ENCODE measurements at places on chromosomes 11 and 22.

DNA sequence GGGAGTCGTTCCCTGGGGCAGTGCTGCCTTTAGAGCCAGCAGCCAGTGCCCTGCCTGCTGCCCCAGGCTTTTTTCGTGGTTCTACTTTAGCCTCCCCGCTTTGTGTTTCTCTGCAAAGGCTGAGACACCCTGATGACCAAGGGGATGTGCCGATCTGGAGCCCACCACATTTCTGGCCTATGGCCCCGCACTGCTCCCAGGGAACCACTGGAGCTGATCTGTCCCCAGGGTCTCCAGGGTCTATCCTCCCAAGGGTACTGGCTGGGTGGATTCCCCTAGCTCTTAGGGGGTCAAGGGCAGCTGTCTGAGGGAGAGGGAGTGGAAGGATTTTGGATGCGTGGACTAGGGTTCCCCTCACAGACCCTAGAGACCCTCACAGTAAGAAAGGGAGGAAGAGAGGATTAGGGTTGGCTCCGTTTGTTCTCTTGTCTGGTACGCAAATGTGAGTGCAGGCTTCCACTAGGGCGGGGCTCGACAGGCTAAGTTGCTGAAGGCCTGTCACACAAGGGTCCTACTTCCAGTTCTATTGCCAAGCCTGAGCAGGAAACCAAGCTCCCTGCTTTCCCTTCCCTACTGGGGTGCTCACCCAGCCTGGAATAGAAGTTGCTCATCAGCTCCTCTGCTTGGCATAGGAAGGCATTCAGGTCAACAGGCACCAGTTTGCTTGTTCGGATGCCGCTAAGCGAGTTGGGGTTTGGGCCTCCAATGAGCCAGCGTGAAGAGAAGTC, 19.3 kb downstream of the TREH start:
- no peak for DNase-seq

DNA sequence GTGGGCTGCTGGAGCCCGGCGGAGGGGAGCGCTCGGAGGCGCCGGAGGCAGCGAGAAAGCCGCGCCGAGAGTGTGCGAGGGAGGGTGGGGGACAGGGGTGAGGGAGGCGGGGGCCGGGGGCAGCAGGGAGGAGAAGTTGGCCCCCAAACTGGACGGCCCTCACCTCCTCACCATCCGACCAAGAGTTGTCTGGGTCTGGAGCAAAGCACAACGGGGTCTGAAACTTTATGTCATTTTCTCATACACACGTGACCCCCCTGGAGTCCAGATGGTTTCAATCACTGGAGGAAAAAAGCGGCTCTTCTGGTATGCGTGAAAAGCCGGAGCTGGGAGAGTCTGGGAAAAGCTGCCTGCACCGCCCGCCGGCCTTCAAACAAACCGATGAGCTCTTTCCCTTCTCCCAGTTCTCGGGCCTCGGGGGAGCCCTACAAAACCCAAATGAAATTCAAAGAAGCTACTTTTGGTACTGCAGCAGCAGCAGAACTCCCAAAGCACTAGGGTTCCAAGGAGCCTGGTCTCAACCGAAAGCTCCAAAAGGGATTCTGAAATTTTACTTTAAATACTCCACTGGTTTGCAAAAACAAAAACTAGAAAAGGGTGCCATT, 39.7 kb upstream of the AKIP1 start:
- DNase-seq, result no peak

DNA sequence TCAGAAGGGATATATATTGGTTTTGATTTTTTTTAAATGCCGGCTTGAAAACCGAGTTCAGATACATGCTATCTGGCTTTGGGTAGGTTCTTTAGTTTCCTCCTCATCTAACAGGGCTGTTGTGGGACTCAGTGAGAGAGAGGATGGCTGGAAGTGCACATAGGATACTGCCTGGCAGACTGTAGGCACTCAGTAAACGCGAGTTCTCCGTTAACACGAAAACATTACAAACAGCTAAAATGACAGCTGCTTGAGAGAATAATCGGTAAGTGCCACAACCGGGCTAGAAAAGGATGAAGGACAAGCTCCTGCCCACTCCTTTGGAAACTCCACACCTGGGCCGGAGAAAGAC, 369 bp downstream of the XRRA1 start:
- DNase-seq, result no peak

GRCh38 chr11:123582992-123583504, 71.4 kb downstream of the SCN3B start:
- no peak for DNase-seq

DNA sequence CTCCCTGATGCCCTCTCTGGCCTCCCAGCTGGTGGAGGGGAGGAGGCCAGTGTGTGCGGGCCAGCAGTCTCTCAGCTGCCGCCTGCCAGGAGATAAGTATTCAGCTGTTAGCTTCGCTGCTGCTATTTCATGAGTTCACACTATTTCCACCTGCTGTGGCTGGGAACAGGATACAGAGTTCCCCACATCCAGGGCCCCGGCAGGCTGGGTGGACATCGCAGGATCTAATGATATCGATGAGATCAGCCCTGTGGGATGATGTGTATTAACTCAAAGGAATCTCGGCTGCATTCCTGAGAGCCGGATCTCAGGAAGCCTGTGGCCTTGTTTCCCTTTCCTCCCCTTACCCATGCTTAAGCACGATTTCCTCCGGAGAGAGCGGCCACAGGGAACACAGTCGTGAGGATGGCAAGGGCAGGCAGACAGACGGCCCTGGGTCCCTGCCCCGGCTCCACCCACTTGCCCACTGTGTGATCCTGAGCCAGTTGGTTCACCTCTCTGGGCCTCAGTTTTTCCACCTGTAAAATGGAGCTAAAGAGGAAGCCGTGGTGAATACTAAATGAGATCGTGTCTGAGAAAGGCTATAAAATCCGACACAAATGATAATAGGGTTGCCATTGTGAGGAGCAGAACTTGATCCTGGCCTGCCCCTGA, 6.5 kb upstream of the PVALB start:
- no peak for DNase-seq

- no peak for DNase-seq
Measured at GRCh38 chr11:101759771-101760450, 154.9 kb upstream of the CEP126 start.

DNA sequence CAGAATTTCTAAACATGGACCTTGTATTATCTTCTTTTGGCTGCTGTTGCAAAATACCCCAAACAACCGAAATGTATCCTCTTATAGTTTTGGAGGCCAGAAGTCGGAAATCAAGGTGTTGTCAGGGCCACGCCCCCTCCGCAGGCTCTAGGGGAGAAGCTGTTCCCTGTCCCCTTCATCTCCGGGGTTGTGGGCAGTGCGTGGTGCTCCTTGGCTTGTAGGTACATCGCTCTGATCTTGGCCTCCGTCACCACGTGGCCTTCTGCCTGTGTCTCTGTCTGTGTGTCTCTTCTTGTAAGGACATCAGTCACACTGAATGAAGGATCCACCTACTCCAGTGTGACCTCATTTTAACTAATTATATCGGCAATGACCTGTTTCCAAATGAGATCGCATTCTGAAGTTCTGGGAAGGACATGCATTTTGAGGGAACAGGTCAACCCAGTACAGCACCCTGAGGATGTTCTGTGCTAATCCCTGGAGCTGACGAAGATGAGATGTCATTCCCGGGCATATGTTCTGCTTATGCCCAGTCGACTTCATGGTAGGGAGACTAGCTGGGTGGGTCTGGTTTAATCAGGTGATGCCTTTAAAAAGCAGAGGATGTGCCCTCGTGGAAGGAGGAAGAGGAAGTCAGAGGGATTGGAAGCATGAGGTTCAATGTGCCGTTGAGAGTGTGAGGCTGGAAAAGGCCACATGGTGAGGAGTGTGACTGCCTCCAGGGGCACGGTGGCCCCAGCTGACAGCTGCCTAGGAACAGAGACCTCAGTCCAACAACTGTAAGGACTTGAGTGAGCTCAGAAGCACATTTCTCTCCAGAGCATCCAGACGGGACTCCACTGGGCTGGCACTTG, 531.1 kb downstream of the TBC1D22A start:
- no peak for DNase-seq

DNA sequence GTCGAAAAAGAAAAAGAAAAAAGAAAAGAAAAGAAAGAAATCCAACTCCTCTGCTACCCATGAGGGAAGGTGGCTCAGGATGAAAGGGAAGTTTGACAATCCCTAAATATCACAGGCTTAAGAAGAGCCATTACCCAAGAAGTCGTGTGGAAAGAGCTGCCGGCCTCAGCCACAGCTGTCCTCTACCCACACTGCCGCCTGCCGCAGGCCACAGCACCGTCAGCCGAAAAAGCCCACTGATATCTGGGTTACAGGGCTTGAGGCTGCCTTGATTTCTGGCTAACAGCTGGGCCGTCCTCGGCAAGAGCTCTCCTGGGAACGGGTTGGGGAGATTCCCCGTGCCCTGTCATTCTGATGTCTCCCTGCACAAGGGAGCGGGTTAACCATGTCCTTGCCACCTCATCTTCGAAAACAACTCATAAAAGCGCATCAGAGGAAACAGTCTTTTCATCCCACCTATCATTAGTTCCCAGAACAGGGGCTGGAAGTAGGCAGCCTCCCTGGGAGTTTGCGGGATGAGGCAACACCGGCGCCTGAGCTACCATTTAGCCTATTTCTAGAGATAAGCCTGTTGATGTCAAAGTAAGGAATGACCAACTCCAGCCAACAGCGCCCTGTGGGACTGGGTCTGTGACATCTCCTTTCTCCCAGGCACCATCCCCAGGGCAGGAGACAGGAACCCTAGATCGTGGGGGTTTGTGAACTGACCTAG, 21.8 kb upstream of the SNX32 start:
- DNase-seq, result no peak

- DNase-seq, result no peak
Measured at GRCh38 chr11:46903846-46904245, 14.5 kb downstream of the LRP4 start.

GRCh38 chr11:121328176-121328966, 35.8 kb downstream of the SC5D start:
- DNase-seq, result no peak

- DNase-seq, result no peak
Measured at GRCh38 chr11:6219359-6219758, 14.0 kb downstream of the C11orf42 start.

GRCh38 chr22:17769013-17769715, 5.1 kb downstream of the BID start:
- no peak for DNase-seq

DNA sequence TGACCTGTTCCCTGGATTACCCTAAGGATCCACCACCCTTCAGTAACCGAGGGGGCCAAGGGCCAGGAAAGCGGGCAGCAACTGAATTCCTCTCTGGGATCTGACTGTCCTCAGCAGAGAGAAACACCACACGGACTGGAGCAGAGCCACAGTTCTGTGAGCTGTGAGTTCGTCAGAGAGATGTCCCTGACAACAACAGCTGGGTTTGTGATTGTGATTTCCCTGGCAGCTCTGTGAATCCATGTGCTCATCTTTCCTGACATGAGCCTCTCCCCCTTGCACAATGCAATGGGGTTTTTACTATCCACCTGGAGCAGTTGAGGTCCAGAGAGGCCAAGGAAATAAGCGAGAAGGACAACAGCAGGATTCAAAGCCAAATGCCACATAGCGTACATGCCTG, 69.4 kb upstream of the AMPD3 start:
- DNase-seq, result no peak

GRCh38 chr22:40436505-40437431, 66.4 kb downstream of the SGSM3 start:
- peak; percentile 17 for DNase-seq

GRCh38 chr11:17012712-17013547, 1.3 kb downstream of the PLEKHA7 start:
- no peak for DNase-seq

DNA sequence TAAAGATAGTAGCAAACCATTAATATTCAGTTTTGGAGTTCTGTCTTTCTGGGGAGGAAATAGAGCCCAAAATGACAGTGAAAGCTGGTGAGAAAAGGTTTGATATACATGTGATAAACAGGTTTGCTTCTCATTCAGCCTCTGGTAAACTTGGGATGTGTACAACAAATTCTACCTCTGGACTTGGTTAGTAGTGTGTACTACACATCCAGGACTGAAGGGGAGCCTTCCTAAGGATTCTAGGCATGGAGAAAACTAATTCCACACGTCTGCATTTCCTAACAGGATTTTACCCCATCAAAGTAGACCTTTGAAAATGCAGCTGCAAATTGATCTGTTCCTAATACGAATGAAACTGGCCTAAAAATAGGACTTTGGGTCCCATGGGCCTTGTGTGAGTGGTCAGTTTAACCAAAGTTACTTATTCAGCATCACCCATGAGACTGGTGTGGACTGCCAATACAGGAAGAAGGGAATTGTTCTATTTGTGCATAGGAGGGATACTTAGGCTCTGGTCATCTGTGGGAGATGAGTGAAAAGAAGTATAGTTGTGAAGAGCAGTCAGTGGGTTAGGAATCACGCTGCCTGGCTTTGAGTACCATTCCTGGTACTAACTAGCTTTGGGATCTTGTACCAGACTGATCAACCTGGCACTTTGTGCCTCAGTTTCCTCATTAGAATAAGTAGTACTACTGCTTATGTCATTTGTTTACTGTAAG, 74.2 kb downstream of the YAP1 start:
- no peak for DNase-seq

- DNase-seq, result no peak
Measured at GRCh38 chr22:43391306-43391705, 20.5 kb upstream of the MPPED1 start.

GRCh38 chr11:95068549-95068948, 1.8 kb downstream of the SRSF8 start:
- peak; percentile 84 for DNase-seq

DNA sequence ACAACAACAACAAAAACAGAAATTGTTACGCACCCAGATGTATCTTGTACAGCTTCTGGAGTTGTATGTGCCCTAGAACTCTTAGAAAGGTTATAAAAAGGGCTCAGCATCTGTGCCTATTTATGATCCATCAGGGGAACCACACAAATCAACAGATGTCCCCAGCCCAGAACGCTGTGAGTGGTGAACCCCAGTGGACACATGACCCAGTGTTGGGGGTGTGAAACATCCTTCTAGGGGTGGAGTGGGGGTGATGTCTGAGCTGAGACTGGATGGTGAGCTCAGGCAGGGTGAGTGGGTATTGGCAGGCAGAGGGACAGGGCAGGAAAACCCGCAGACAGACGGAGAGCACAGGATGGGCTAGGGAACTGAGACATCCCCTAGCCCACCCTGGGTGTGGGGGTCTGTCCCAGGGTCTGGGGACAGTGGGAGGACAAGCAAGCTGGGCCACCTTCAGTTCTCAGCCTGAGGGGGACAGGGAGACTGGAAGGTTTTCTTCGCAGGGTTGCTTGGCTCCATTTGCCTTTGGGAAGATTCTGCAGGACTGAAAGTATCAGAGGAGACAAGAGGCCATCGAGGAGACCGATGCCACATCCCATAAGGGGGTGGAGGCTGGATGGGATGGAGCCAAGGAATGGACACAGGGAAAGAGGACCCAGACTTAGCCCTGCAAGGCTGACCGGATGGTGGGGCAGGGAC, 5.8 kb upstream of the EMID1 start:
- DNase-seq, result no peak

DNA sequence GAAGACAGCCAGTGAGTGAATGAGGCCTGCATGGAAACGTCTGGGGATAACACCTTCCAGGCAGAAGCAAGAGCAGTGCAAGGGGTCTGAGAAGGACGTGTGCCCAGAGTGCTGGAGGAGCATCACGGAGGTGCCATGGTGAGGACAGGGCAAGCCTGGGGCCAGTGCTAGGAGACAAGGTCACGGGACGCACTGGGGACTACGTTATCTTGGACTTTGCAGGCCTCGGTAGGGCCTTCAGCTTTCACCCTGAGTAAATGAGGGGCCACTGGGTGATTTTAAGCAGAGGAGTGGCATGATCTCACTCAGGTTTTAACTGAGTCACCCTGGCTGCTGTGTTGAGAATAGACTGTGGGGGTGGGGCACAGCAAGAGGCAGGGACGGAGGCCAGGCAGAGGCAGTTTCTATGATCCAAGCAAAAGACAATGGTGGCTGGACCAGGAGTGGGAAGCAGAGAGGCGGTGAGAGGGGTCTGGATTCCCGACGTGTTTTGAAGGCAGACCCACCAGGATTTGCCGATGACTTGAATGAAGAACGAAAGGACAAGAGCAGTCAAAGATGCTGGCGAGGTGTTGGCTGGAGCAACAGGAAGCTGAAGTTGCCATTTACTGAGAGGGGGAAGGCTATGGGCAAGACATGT, 102.7 kb upstream of the PARVA start:
- no peak for DNase-seq

Measured in cerebellar nuclear complex (tissue), 1 donor.